ENCODE measurements at places on chromosomes 3 and 15.
A peak's percentile ranks its signal among the peaks of the same experiment; 100 is the strongest.

- no peak for DNase-seq
These were observed 73.9 kb downstream of the BTLA start for GRCh38 chr3:112425382-112425781.

GRCh38 chr3:42855547-42856380 is 19.9 kb downstream of the CYP8B1 start:
- no peak for DNase-seq

GRCh38 chr15:96330064-96330449 is 443 bp upstream of the NR2F2 start:
- DNase-seq, result peak; percentile 4

DNA sequence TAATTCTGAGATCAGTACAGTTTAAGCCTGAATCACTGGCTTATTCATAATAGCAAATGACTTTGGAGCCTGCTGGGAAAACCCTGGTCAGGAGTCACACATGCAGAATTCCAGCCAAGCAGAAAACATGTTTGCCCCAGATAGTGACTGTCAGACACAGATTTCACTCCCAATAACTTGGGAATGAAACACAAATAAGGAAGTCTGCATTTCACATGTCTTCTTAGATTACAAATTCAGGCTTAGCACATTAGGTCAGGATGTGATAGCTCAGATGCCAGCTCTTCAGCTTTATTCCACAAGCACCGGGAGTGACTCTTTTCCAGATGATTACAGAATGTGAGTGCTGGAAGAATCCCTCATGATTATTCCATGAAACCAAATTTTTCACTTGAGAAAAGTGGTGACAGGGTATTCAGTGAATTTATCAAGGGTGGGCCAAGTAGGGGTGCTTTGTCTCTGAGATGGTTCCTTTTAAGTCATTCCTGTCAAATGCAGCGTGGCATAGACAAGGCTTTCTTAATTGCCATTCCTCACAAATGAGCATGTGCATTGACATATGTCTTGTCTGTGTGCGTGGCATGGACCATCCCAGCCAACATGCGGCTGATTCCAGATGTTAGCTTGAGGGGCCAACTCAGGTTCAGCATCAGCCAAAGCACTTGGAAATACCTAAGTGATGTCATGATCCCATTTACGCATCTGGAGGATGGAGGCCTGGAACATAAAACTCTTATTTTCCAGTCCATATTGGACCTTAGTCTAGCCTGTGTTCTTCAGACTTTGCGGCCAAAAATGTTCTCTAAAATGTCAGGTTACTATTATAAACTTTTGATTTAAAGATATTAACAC is 191.0 kb downstream of the EPHB1 start:
- no peak for DNase-seq

All from CD4-positive, alpha-beta T cell treated with Interleukin-10 for 1 hour (primary cell).